ENCODE measurements at places on chromosomes 5 and 9.

- no peak for DNase-seq
Measured at GRCh38 chr5:19988457-19988856, 457 bp upstream of the CDH18 start.

DNA sequence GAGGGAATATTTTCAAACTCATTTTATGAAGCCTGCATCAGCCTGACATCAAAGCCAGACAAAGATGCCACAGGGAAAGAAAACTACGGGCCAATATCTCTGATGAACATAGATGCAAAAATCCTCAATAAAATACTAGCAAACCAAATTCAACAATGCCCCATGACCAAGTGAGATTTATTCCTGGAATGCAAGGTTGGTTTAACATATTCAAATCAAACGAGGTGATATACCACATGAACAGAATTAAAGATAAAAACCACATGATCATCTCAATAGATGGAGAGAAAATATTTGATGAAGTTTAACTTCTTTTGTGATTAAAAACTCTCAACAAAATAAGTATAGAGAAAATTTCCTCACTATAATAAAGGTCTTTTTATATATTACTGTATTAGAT is 792.0 kb upstream of the ZNF608 start:
- DNase-seq: no peak

DNA sequence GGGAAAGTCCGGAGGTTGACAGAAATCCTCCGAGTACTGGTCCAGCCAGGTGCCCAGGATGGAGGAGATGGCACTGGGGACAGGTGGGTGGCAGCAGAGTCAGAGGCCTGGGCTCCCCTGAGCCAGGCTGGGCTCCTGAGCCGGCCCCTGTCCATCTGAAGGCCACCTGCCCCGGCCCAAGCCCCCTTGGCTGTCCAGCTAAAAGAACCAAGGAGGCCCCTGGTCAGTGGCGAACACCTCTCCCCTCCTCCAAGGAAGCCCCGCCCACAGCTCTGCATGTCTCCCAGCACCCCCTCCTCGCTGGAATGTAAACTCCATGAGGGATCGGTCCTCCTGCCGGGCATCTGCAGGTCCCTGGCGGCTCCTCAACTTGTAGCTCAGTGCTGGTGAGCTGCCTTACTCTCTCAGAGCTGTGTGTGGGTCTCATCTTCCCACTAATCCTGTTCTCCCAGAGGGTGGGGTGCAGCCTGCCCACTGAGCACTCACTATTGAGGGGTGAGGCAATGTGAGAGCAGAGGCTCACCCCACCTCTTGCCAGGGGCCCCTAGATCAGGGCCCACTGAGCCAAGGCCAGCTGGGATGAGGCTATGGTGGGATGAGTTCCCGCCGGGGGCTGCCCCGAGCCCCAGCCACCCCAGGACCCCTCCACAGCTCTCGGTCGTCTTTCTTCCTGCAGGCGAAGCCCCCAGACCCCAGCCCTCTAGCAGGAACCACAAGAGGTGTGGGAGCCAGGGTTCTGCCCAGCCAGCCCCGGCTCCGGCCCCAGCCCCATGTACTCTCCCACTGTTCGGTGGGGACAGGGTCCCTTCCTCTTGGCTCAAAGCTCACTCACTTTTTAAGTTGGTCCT is 12.0 kb downstream of the RALGDS start:
- no peak for DNase-seq

- no peak for DNase-seq
Measured at GRCh38 chr5:3195994-3196393, 399.6 kb upstream of the IRX1 start.

GRCh38 chr9:136791516-136792276 is 552 bp downstream of the TMEM141 start:
- peak; percentile 29 for DNase-seq

DNA sequence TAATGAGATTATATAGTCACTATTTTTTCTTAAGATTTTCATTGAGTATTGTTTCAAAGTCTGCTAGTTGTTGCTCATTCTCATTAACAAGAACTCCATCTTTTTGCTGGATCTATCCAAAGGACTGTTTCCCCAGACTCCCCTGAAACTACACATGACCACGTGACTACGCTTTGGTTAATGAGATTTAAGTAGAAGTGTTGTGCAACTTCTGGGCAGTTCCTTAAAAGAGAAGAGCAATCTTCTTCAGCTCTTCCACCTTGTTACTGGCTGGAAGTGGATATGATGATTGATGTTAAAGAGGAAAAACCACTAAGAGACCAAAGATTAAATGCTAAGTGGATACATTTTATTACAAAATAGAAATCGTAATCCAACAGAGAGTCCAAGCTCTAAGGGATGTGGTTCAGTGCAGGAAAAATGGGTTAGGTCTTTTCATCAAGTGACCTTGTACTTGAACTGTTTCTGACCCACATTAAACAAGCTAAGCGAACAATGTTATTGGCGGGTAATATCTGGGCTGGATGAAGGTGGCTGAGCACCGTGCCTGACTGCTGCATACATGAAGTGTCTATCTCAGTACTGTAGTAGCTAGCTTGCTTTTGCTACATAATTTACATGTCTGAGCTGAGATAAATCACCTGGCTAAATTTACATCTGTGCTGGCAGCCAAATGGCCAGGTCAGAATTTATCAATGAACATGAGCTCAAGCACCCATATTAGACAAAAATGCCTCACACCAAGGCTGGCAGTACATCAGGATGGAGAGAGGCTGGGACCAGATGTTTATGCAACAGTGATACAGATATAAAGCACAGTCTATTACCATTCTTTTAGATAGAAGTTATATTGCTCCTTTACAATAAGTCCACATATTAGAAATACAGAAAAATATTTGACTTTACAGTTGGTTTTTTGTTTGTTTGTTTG is 7.5 kb upstream of the CTNNAL1 start:
- no peak for DNase-seq

- no peak for DNase-seq
Measured at GRCh38 chr9:21831841-21832509, 29.5 kb downstream of the MTAP start.

DNA sequence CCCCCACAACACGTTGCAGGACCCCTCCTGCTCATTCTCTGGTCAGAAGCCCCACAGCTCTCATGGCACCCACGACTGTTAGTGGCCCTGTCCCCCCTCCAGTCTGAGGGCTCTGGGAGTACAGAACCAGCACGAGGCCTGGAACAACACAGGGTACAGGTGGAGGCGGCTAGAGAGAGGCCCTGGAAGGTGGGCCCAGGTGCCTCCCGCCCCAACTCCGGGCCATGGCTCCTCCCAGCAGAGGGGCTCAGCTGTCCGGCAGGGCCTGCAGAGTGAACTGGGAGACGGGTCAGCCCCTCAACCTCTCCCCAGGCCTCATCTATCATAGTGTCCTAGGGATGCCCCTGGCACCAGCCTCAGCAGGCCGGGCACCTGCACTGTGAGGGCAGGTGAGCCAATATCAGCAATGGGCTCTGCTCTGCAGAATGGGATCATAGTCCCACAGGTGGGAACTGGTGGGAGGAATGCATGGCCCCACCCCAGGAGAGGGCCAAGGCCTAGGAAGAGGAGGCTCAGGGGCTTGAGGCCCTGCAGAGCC is 58.6 kb downstream of the BARX1 start:
- no peak for DNase-seq

- no peak for DNase-seq
Measured at GRCh38 chr9:132068605-132069004, 11.1 kb downstream of the MED27 start.

DNA sequence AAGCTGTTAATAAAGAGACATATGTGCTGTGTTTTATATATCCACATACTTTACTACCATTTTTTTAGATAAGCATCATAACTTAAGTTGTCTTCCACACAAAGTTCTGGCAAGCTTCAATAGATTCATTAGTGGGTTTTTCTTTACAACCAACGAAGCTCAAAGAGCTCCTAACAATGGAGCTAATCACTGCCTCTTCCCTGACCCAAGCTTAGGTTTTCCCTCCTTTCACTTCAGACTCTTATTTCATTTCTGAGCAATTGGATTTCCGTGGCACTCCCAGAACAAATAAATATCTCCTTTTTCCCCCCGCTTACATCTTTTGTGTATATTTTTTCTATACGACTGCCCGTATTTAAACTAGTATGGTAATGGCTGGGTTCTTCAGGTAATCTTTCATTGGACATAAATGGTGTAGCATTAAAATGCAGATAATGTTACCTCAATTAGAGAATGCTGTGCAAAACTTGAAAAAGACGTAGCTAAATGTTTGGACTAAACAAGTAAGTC is 275.5 kb upstream of the TMEM161B start:
- DNase-seq: no peak

DNA sequence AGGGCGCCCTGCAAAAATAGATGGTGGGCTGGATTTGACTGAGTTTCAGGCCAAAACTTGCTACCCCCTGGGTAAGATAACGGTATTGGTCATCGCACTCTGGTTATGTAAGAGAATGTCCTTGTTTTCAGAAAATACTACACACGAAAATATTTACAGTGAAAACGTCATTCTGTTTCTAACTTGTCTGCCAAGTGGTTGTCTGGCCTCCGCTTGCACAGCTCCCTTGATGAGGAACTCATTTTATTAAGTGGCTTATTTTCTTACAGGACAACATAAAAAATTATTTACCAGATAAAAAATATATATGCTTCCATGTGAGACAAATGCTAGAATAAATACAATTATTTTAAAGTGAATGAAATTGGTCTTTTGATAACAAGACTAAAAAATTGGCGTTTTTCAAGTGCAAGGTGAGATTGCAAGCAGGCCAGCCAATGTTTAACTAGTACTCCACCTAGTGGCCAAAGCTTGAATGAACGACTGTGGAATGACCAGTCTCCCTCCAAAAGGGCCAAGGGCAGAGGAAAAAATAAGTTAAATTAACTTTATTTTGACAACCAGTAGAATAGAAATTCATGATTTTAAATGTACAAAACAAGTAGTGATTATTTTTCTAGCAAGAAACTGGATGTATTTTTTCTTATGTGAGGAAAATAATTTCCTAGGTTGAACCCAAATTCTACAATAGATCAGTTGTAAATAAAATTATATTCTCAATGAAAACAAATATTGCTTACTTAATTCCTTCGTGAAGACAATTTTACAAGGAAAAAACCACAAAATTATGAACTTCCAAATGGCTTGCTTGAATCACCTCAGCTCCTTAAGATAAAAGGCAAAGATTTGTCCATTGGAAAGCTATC is 93.2 kb downstream of the ZFAND5 start:
- DNase-seq: no peak

Data from stimulated activated CD8-positive, alpha-beta memory T cell treated with anti-CD3 and anti-CD28 coated beads, Interleukin-4, amount 100 ng/mL, for 4 hours (primary cell).